ENCODE measurements at places on chromosomes 1 and 21.

DNA sequence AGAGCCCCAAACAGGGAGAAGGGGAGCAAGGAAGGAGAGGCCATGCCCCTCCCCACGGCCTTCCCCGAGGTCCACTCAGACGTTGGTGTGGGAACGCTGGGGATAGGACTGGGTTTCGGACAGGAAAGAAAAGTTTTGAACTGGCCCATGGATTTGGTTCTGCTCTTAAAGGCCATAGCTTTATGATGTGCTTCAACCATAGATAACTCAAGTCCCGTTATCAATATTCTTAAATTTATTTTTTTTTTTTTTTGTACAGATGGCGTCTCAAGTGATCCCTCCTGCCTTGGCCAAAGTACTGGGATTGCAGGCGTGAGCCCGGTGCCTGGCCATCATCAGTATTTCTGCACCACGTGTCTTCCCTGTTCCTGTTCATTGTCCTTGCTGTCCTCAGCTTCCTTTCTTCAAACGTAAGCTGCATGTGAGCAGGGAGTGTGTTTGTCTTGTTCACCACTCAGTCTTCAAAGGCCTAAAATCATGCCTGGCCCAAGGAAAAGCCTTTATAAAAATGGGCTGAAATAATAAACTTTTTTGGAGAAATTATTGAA lies 820 bp upstream of the KRTAP10-1 start:
- DNase-seq: no peak

DNA sequence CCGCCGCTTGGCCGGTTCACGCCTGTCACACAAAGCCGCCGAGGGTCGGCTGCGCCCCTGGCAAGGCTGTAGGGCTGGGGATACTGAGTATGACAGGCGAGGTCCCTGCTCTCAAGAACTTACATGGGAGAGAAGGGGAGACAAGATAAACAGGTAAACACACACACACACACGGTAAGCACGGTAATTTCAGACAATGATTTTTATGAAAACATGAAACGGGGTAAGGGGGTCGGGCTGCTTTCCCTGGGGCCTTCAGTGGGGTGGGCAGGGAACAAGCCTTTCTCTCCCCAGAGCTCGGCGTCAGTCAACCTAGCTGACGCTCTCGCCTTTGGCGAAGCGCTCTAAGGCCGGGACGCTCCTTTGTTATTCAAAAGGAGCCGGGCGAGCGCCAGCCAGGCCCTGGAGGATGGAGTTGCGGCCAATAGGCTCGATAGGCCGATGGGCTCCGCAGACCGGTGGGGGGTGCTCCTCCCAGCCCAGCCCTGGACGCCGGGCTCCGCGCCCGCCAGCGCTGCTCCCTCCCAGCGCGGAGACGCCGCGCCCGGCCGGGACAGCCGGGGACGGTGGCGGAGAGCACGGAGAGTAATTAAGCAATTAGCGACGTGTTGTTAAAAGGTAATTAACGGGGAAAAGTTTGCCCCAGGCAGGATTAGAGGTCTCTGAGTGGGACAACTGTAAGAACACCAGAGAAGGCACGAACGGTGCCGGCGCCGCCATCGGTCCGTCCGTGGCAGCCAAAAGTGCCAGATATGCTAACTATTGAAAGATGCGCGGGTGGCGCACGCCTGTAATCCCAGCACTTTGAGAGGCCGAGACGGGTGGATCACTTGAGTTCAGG lies 950 bp upstream of the INKA2 start:
- no peak for DNase-seq

- no peak for DNase-seq
These were observed 20.5 kb downstream of the COL6A1 start for GRCh38 chr21:46001821-46002681.

GRCh38 chr21:38937286-38937790 lies 131.6 kb downstream of the ETS2 start:
- no peak for DNase-seq

DNA sequence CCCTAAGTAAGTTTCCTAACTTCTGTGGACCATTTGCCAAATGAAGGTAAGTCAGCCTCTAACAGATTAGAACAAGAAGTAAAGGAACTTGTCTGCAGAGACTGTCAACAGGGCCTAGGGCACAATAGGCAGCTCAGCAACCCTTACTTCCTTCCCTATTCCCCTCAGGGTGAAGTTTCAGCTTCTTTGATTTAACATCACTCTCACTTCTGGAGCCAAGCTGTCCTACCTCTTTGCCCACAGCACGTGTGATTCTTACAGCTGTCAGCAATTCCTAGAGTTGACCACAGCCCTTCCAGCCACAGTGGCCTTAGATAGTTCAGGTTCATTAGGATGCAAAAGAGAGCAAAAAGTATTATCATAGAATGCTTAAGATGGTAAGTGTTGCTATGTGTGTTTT lies 7.6 kb upstream of the EIF4G3 start:
- DNase-seq: peak; percentile 74

DNA sequence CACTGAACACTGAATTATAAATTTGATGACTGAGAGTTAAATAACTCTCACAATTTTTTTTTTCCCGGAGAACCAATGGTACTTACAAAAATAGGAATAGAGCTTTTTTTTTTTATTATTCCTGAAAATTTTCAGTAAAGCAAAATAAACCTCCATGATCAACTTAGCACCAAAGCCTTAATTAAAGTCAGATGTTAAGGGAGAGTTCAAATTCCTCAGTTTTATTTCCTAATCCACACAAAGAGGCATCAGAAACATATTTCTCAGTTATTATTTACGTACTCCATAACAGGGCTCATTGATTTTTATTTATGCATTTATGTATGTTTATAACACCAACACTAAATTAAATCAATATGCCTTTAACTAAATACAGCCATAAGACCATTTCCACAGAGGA lies 55.5 kb downstream of the PLPPR5 start:
- no peak for DNase-seq

DNA sequence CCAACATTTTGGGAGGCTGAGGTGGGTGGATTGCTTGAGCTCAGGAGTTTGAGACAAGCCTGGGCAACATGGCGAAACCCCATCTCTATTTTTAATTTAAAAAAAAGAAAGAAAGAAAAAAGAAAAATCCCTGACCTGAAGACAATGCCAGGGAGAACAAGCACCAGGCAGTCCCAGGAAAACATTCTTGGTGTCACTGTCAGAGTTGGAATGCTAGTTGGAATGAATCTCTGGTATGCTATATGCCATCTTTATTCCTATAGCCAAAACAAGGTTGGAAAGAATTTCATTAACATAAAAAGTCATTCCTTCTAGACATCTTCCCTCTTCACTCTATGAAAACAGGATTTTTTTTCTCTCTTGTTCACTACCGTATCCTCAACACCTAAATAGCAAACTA lies 2.8 kb downstream of the DNAJC8 start:
- DNase-seq: no peak

GRCh38 chr1:15740924-15741850 lies 1.1 kb upstream of the TMEM82 start:
- DNase-seq: peak; percentile 63

- no peak for DNase-seq
These were observed 28.1 kb downstream of the RUNX3 start for GRCh38 chr1:24901791-24902470.

DNA sequence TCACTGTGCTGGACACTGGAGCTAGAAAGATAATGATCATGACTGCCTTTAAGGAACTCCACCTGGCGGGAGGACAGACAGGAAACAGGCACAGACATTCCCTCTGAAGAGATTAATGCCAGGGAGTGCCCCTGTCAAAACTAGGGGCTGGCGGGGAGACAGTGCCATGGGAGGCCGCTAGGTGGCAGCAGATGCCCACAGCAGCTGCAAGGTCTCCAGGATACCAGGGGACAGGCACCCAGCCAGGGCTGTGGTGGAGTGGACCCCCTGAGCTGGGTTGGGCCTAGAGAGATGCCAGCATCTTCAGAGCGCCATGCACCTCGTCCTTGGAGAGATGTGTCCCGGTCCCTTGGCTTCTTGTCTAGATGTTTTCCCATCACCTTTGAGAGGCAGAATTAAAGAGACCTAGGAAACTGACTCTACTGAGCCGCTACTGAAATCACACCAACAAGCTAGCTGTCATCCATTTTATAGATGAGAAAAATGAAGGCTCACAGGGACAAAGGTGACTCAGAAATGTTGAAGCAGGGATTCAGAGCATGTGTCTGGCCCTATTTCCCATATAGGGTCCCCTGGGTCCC lies 3.6 kb downstream of the REN start:
- peak; percentile 75 for DNase-seq

GRCh38 chr1:157235307-157235706 lies 97.1 kb upstream of the ETV3 start:
- DNase-seq: no peak

DNA sequence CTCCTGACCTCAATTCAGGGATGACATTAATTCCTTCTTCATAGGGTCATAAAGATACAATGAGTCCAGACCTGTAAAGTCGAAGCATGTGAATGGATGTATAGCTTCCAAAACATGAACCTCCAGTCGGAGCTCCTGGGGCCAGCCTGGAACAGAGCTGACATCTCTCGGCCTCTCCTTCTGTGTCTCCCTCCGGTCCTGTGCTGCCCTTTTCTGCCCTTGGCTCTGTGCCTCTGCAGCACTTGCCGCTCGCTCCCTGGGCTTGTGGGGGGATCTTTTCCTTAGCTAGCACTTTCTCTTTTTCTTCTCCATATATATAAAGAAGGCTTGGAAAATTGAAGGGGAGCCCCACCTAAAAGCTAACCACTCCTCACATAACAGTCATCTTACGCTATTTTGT lies 42.5 kb downstream of the TMCC2 start:
- no peak for DNase-seq

- DNase-seq: peak; percentile 36
These were observed 119.0 kb downstream of the HIVEP3 start for GRCh38 chr1:41799723-41800122.

GRCh38 chr1:54979327-54979891 lies 1.0 kb upstream of the TMEM61 start:
- DNase-seq: no peak

DNA sequence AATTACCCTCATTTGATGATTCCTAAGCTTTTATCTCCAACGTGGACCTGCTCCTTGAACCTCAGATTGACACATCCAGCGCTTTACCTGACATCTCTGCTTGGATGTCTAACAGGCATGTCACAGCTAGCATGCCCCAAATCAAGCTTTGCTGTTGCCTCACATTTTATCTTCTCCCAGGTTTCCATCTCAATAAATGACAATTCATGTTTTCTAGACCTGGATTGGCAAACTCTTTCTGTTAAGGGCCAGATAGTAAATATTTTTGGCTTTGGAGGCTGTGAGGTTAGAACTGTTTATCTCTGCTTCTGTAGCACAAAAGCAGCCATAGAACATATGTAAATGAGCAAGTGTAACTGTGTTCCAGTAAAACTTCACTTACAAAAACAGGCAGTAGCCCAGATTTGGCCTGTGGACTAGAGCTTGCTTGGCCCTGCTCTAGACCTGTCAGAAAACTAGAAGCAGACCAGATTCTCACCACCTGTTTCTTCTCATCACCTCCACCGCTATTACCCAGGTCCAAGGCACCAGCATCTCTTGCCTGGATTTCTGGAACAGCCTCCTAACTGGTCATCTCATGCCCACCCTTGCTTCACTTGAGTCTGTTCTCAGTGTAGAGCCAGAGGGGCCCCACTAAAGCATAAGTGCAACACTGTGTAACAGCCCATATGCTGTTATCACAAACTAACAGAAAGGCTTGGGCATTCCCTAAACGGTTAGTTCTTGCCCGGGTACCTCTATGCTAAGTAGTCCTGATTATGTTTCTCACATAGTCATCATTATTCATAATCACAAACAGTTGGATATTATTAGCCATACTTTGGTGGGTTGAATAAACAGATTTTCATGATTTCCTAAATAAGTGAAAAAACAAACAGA lies 42.3 kb downstream of the UBE4B start:
- peak; percentile 39 for DNase-seq

GRCh38 chr1:222600281-222600680 lies 10.5 kb upstream of the TAF1A start:
- no peak for DNase-seq

DNA sequence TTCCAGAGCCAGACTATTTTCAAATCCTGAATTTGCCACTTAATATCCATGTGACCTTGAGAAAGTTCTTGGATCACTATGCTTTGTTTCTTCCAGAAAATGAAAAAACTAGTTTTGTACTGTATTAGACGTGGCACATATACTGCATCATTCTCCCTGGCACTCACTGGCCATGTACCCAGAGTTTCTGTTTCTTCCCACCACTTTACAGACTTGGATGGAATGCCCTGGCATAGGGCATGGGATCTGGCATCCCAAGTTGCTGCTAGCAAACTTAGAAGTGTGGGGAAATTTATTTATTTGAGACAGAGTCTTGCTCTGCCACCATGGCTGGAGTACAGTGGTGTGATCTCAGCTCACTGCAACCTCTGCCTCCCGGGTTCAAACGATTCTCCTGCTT lies 10.0 kb downstream of the KLF18 start:
- DNase-seq: no peak
